ENCODE measurements at places on chromosomes 4 and X.

- DNase-seq = no peak
These were observed 197.1 kb downstream of the RASL11B start for GRCh38 chr4:53059256-53059655.

DNA sequence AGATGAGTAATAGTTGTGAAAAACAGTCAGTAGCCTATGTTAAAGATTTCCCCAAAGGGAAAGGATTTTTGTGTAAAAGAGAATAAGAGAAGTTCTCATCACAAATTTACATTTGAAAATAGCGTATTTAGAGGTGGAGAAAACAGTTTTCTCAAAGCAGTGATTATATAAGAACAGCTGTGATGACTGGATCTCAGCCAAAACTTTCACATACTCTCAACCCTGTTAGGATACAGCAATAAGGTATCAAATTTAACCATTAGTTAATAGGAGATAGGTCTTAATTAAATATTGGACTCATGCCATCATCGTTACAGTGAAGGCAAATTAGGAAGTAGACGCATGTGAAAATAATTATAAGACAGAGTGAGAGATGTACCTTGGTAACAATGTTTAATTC is 622.7 kb downstream of the PCDH18 start:
- no peak for DNase-seq

GRCh38 chr4:112938461-112939058 is 110.9 kb upstream of the ANK2 start:
- DNase-seq = no peak

GRCh38 chr4:101321481-101322042 is 25.8 kb downstream of the PPP3CA start:
- DNase-seq = no peak

- DNase-seq = no peak
These were observed 314.7 kb downstream of the CHIC1 start for GRCh38 chrX:73877687-73878086.

DNA sequence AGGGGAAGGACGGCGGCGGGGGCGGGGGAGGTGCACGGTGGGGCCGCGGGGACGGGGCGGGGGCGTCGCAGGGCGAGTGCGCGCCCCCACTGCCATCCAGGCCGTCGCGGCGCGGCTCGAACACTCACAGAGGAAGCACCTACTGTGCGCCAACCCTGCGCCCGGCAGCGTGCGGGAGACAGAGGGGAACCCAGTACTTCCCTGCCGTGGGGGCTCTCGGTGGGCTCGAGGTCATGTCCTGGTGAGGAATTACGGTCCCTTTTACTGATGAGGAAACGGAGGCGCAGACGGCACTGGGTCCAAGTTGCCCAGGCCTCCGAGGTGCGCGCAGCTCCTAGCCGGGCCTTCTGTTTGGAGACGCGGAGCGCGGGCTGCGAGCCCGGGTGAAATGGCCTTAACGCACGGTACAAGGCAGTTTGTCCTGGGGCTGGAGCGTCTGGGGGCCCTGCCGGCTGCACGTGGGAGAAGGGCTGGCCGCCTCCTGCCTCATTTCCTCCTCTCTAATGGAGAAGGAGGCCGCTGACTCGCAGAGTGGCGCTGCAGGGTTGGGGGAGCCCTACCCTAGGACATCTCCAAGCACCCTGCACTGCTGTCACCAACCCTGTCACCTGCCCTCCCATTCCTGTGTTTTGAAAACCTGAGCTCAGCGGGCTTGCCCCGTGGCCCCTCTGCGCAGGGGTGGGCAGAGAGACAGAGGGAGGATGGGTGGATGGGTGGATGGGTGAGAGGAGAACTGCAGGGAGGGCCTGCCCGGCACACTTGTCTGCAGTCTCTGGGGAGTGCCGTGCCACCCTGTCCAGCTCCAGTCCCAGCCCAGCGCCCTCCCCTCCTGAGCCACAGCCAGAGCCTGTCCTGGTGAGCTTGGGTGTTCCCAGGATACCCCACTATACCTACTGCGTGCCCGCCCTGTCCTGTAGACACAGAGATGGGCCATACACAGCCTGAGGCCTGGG is 106.0 kb downstream of the ADRA2C start:
- no peak for DNase-seq

DNA sequence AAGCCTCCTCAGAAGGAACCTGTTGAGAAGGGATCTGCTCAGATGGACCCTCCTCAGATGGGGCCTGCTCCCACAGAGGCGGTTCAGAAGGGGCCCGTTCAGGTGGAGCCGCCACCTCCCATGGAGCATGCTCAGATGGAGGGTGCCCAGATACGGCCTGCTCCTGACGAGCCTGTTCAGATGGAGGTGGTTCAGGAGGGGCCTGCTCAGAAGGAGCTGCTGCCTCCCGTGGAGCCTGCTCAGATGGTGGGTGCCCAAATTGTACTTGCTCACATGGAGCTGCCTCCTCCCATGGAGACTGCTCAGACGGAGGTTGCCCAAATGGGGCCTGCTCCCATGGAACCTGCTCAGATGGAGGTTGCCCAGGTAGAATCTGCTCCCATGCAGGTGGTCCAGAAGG is 22.9 kb downstream of the REST start:
- no peak for DNase-seq

- no peak for DNase-seq
These were observed 41.3 kb downstream of the RAPGEF2 start for GRCh38 chr4:159144112-159144694.

DNA sequence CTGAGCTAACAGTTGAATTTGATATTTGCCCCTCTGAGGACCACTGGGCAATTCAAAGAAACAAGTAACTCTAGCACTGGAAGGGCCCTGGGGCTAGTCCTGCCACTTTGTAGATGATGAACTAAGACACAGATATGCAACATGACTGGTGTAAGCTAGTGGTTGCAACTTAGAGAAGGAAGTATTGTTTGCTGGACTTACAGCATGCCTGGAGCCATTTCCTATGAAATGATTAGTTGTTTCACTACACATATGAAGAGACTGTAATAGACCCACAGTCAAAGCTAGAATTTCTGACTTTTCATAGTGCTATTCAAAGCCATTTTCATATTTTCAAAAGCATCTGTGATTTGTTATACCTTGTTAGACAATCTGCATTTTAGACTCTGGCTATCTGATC is 96.2 kb downstream of the TSPAN7 start:
- no peak for DNase-seq

DNA sequence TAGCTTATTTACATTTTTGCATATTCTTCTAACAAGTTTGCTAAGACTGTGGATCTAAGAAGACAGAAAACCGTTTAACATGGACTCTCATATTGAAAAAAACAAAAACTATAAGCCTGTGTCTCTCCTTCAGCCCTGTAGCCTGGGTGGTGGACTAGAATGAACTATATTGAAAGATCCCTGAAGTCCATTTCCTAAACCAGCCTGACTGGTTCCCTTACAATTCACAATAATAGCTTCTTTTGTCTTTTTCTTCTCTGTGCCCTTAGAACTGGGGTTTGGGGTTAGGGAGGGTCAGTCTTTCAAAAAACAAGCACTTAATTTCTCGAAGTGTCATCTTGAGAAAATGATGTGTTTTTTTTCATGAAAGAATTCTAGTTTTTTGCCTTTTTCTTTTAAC is 59.0 kb downstream of the GSTCD start:
- no peak for DNase-seq

DNA sequence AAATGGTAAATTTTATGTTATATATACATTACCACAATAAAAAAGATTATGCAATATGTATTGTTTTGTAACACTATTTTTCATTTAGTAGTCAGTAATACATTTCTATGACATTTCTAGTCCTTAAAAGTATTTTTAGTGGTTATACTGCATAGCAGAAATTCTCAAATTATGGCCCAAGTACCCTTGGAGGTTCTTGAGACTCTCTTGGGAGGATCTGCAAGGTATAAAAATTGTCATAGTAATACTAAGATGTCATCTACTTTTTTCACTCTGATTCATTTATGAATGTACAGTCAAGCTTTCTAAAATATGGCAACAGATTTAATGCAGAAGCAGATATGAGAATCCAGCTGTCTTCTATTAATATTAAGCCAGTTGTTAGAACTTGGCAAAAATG is 138.6 kb upstream of the NAP1L5 start:
- DNase-seq = no peak

DNA sequence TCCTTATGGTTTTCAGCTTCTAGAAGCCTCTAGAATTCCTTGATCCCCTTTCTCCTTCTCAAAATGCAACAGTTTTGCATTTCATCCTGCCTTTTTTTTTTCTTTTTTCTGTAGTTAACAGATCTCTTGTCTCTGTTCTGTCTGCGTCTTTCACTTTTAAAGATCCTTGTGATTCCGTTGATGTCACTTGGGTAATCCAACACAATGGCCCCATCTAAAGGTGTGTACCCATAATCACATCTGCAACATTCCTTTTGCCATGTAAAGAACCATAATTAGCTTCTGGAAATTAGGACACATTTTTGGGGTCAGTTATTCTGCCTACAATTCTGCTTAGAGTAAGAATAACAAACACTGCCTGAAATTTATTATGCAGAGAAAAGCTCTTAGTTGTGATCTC is 1180.9 kb upstream of the ADGRL3 start:
- DNase-seq = no peak

GRCh38 chr4:165553221-165553810 is 174.5 kb downstream of the CPE start:
- DNase-seq = no peak

- DNase-seq = no peak
These were observed 28.5 kb downstream of the EMCN start for GRCh38 chr4:100489305-100489704.

- DNase-seq = no peak
These were observed 10.7 kb upstream of the NKX1-1 start for GRCh38 chr4:1416948-1417260.

- DNase-seq = no peak
These were observed 2.4 kb downstream of the FRAS1 start for GRCh38 chr4:78059524-78059889.

DNA sequence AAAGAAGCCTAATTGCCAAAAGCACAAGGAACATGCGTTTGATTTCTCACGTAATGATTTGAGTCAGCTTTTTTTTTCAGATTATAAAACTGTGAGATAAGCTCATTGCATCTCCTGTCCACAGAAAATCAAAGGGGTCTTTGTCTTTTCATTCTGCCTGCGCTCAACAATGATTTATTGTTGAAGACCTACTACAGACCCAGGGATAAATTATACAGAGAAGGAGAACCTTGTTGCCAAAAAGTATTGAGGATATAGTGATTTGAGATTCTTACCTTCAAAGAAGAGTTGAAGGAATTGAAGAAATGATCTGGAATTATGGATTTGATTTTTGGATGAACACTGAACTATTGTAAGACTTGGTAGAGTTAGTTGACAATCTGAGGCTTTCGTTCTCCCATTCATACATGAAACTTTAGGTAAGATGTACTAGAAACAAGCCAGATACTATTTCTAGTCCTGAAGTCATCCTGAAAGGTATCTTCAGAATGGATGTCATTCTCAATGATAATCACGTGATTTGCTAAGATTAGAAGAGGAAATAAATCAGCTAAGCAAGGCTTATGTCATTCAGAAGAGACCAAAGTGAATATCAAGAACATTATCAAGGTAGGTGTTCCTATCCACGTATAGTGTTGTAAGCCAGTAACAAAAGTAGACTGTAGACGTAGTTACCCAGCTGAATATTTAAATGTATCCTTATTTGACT is 71.1 kb upstream of the SCOC start:
- no peak for DNase-seq

GRCh38 chrX:39016556-39016955 is 215.3 kb downstream of the MID1IP1 start:
- DNase-seq = no peak

DNA sequence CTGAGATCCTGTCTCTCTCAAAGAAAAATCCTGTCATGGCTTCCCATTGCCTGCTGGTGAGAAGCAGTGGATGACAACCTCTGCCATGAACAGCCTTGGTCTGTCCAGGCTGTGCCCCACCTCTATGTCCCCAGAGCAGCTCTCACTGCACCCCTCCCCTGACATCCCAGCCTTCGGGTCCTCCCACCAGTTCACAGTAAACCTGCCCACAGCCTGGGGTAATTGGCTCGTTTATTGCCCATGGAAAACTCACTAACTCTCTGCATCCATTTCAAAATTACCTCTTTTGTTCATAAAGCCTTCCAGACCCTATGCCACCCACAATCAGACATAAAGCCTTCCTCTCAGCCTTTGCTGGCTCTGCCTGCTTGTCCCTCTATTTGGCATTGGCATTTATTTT is 10.7 kb upstream of the HMGB3 start:
- no peak for DNase-seq

DNA sequence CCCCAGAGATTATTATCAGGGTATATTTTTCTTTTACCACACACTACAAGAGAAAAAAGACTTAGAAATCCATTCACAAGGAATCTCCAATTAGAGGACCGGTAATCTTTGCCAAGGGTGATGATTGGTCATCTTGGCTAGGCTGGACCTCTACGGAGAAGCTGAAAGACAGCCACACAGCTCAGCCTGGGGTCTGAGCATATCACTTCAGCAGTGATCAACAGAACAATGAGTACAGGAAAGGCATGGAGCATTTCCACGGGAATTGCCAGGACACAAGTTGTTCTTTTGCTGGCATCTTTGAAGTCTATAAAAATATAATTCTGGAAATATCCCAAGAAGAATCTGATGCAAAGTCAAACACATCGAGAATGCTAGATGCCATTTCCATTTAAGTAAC is 191.5 kb downstream of the TENM3 start:
- no peak for DNase-seq

- no peak for DNase-seq
These were observed 272.6 kb upstream of the AGTR2 start for GRCh38 chrX:115897956-115898355.

Data from stimulated activated CD8-positive, alpha-beta memory T cell treated with anti-CD3 and anti-CD28 coated beads, Interleukin-7, amount 100 ng/mL, for 24 hours (primary cell).